Effector memory CD8-positive, alpha-beta T cell (primary cell): ENCODE measurements at places on chromosomes 4 and X.

DNA sequence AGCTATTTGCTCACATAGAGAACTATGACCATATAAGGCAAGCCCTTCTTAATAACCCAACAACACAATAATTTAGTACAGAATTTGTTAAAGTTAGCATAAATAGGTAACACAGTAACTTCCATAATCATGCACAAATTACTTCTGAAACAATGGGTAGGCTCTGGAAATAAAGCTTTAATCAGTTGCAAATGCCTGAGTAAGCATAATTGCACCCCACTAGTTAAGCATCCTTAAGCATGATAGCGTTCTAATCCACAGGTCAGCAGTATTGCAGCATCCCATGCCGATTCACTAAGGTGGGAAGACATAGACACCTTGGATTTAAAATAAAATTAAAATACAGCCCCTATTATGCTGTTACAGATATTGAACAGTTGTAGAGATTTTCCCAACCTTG, 161.7 kb downstream of the DHX15 start:
- no peak for DNase-seq

DNA sequence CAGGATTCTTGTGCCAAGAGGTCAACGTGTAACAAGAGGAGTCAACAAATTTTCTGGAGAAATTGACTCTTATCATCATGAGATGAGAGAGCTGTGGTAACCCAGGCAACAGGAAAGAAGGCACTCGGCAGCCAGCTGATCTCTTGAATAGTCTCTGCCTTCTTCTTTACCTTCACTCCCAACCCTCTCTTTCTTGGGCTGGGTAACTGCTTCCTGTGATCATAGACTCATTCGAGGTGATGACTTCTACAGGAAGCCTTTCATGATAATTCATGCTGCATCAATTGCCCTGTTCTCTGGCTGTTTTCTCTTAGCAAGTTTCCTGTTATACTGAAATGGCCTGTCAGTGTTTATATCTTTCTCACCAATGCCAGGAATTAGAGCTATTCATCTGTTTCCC, 70.8 kb upstream of the FSTL5 start:
- DNase-seq, result no peak

GRCh38 chrX:105565856-105566255, 256.5 kb upstream of the NRK start:
- DNase-seq, result no peak

DNA sequence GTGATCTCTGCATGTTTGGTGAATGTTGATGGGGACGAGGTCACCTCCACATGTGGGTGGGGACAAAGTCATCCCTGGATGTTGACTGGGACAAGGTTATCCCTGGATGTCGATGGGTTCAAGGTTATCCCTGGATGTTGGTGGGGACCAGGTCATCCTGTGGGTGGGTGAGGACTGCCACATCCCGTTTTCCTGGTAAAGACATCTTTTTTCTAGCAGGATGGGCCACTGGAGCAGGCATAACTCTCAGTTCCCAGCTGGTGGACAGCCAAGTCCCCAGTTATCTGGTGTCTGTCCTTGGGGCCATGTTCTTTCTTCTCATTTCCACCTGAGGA, 28.3 kb upstream of the PLCXD1 start:
- DNase-seq, result no peak

DNA sequence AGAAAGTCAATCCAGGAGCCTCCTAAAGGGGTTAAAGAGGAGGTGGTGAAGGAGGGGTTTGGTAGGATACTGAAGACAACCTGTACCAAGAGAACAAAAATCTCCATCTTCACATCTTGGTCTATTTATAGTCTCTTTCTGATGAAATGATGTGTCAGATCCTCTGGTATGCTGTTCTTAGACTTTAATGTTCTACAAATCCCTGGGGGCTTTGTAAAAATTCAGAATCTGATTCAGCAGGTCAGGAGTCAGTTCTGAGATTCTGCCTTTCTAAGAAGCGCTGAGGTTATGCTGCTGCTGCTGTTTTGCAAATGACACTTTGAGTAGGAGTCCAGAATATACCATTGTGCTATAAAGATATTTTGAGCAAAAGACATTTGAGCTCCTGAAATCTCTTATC, 172.9 kb upstream of the GLRA2 start:
- DNase-seq, result no peak

GRCh38 chrX:151825007-151825406, 87.7 kb upstream of the MAGEA4 start:
- DNase-seq, result no peak

DNA sequence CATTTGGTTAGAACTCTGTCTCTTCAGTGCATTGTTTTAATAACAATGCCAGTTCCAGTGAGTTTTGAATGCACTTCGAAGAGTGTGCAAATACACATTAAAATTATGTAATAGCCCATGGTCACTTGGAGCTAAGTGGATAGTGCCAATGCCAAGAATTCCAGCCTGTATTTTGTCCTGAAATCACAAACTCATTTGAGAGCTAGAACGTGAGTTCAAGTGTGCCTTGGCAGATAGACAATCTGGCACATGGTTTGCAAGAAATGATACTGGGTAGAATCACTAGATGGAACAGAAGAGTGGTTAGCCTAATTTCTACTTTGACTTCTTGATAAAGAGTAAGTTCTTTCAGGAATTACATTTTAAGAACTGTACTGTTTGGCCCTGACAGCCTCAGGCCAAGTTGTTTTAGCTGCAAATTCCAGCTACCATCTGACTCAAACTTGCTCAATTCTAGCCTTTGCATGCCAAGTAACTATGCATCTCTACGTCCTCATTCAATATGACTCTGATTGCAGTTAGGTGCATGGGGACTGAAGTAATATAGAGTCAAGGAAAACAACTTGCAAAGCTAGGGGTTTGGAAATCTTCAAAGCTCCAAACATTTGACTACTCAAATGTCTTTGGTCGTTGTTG, 131.9 kb upstream of the SMIM31 start:
- no peak for DNase-seq

DNA sequence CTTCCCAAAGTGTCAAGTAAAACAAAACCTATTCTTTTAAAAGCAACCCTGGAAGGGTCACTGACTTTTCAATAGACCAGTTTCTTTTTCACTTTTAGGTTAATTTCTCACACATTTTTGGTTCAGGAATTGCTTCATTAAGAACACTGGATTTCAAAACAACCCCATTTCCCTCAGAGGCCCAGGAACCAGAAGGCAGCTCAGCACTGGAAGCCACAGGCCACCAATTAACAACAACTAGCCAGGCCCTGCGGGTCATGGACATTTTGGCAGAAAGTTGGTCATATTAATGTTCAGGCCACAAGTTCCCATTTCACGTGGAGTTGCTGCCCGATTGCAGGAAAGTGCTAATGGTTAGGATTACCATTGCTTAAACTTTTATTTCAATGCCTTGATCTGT, 39.8 kb downstream of the HAND2 start:
- DNase-seq, result no peak

GRCh38 chr4:21097026-21097425, 396.8 kb downstream of the PACRGL start:
- DNase-seq, result no peak

- peak; percentile 23 for DNase-seq
Measured at GRCh38 chrX:40581336-40581920, 658 bp downstream of the ATP6AP2 start.

- no peak for DNase-seq
Measured at GRCh38 chr4:47752214-47752613, 85.7 kb downstream of the CORIN start.

DNA sequence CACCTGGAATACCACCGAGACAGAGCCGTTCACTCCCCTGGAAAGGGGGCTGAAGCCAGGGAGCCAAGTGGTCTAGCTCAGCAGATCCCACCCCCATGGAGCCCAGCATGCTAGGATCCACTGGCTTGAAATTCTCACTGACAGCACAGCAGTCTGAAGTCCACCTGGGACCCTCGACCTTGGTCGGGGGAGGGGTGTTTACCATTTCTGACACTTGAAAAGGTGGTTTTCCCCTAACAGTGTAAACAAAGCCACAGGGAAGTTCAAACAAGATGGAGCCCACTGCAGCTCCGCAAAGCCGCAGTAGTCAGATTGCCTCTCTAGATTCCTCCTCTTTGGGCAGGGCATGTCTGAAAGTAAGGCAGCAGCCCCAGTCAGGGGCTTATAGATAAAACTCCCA, 243.2 kb downstream of the RASL11B start:
- DNase-seq, result no peak

GRCh38 chrX:150772150-150772970, 79.2 kb downstream of the MTMR1 start:
- DNase-seq, result peak; percentile 64

DNA sequence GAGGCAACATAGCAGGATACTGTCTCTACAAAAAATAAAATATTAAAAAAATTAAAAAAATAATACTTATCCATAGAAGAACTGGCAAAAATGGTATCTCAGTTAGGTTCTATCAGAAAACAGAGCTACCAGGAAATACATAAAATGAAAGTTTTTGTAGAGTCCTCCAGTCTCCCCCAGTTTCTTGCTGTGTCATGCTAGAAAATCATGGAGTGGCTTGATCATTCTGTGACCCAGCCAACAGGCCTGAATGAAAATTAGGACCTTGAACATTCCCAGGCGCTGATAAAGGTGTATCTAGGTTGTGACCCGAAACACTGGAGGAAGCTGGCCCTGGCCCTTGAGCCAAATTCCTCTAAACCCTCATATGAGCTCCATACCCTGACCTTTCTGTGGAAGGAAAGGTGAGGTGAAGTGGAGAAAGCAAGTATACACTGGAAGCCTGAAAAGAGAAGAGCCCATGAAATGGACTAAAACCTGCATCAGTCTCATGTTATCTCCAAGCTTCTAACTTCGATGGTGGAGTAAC, 652 bp downstream of the SMIM9 start:
- DNase-seq, result no peak

DNA sequence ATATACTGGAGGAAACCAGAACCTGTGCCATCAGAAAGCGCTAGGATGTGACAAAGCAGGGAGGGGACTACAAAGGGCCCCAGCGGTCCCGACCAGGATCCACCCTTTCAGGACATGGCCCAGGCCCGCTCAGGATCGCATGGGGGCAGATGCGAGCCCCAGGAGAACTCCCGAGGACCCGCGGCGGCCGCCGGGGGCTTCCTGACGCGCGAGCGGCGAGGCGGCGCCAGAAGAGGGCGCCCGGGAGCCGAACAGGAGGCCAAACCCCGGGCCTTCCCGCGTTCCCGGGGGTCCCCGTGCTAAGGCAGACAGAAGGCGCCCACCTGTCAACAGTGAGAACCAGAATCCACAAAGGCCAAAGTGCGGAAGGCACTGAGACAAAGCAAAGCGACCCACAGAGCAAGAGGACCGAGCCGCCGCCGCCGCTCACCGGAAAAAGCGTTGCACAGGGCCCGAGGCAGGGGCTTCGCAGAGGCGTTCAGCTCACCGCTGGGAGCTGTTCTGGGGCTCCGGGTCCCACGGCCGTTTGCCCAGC, 7.3 kb upstream of the OPN1LW start:
- DNase-seq, result peak; percentile 60

- no peak for DNase-seq
Measured at GRCh38 chr4:82423245-82424054, 6.8 kb downstream of the HNRNPDL start.

DNA sequence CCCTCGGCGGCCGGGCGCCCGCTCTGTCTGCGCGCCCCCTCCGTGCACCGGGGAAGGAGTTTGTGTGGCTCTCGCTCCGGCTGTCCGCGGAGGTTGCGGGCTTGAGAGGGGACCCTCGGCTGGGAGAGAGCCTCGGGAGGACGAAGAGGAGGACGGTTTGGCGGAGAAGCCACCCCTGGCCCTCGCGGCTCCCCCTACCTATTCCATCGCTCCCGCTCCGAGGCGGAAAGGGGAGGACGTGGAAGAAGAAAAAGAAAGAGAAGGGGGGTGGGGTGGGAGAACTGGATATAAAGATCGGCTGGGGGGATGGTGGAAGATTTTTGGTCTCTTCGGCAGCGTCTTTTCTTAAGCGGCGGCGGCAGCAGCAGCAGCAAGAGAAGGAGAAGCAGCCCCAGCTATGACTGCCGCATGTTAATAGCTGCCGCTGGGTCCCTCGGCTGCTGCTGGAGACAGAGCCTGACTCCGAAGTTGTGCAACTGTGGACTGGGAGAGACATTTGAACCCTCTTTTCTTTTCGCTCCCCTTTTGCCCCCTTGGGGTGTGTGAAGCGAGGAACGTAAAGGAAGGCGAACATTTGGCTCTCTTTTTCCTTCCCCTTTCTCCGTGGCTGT, 895 bp downstream of the ADGRL3 start:
- no peak for DNase-seq

GRCh38 chrX:130793975-130794374, 109.0 kb downstream of the ENOX2 start:
- no peak for DNase-seq

- no peak for DNase-seq
Measured at GRCh38 chr4:106953036-106953705, 82.9 kb downstream of the DKK2 start.

- DNase-seq, result no peak
Measured at GRCh38 chr4:86060341-86060740, 299.5 kb downstream of the MAPK10 start.

DNA sequence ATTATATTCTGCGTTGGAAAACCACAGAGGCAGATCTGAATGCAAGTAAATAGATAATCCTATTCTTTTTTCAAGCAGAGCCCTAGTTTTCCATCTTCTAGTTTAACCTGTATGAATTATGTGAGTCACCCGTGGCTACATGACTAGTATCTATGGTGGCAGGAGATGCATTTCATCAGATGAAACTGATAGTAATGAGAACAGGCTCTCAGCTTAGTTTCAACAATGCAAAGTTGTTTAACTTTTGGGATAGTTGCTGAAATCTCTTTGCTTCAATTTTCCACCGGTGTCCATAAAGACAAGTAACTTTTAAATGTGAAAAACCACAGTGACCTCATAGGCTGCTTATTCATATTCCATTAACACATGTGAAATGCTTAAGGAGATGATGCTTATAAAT, 1317.4 kb upstream of the TENM3 start:
- DNase-seq, result no peak

- DNase-seq, result no peak
Measured at GRCh38 chr4:80931631-80932081, 98.9 kb upstream of the BMP3 start.

DNA sequence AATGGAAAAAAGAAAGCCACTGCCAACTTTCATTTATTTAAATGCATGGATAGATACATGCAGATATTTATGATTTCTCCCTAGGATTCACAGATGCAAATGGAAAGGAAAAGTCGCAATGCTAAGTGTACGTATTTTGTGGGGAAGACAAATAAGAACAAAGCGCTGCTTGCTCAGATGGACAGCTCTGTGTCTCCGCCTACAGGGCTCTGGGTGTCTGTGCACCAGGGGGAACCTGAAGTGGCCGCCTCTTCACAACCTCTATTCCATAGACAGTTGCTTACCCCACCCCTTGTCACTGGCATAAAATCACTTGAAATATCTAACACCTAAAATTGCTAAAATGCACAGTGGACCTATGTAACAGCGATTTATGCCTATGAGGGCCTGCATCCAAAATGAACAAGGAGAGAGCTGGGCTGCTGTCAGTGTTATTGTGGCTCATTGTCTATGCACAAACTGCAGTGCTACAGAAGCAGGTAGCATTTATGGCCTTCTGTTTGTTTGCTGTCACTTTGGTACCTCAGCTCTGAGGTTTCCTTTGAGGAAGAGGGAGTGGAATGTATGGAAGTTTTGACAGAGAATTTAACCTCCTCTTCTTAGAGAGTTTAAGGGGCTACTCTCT, 58.6 kb upstream of the PAGE1 start:
- peak; percentile 13 for DNase-seq
